GM12892 (cell line): ENCODE measurements at places on chromosomes 5 and 9.

- no peak for DNase-seq
These were observed 122.7 kb downstream of the WNK2 start for GRCh38 chr9:93306579-93307091.

DNA sequence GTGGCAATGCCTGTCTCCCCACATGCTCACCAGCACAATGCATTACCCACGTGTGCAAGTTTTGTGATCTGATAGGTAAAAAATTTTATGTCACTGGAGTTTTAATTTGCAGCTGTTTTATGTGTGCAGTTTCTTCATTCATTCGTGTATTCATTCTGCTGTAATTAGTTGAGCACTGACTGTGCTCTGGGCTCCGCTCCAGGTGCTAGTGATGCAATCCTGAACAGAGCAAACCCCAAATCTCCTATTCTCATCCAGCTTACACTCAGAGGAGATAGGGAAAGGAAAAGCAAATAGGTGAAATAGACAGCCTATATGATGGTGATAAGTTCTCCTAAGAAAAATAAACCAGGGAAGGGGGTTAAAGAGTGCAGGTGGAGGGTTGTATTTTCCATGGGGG lies 148.4 kb downstream of the TENT4A start:
- DNase-seq: no peak

DNA sequence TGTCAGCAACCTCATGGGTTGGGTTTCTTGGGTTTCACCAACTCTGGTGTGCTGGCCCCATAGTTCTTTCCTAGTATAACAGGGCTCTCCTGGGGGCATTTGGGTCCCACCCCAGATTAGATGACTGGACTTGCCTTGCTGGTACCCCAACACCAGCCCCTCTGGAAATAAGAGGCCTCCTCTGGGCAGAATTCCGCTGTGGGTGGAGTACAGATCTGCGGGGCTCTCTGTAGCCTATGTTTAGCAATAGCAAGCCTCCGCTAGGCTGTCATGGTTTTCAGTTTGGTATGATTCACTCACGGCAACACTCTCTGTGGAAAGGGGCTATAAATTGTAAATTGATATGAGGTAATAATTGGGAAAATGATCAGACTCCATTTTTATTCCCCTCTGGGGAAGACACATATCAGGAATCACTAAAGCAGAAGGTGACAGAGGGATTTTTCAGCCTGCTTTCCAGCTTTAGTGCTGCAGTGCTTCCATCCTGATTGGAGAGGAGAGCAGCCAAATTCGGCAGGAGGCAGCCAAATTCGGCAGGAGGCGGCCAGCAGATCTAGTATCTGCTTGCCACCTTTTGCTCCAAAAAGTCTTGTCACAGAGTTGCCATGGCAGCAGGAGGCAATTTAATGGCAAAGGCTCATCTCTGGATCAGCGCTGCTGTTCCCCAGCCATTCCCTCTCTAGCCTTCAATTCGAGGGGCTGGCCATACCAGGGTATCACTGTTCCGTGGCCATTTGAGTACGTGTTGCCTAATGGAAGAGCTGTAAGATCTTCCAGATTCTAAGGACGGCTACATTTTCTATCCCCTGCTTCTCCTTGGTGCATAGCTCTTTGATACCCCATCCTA lies 84.6 kb downstream of the SLC44A1 start:
- no peak for DNase-seq

- DNase-seq: peak; percentile 11
These were observed 460 bp downstream of the DMRTA1 start for GRCh38 chr9:22446950-22447617.

DNA sequence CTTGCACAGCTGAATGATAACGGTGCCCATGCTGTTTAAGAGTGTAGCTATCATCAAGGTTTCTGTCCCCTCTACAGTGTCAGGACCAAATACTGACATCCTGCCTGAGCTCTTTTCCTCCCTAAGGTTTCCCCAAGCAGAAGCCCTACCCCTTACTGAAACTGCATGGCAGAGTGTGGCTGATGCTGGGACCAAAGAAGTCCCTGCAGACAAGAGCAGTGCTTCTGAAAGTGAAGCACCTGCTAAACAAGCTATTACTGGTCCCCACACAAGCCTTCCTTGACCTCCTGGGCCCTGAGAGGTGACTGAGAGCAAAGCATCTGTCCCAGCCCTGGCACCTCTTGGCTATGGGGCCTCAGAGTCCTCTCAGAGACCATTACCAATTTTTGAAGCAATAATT lies 56.1 kb downstream of the CFAP90 start:
- DNase-seq: peak; percentile 20

DNA sequence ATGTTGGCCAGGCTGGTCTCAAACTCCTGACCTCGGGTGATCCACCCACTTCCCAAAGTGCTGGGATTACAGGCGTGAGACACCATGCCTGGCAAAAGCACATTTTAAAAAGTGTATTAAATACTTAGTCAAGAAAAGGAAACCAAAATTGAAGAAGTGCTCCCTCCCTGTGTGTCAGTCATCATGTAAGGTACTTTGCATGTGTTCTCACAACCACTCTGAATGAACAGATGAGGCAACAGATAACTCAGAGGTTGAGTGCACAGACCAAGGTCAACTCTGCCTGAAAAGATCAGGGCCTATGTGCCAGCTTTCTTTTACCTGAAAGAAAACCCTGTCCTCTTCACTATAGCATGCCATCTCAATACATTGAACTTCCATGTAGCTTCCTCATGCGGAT lies 289.7 kb downstream of the MRPS30 start:
- no peak for DNase-seq

- no peak for DNase-seq
These were observed 33.7 kb upstream of the ITGA1 start for GRCh38 chr5:52754051-52754450.

GRCh38 chr5:145775411-145775810 lies 59.7 kb downstream of the PRELID2 start:
- no peak for DNase-seq
